ENCODE measurements at places on chromosomes 4 and X. TPM values are rescaled to one million over a fixed set of nuclear protein-coding genes. Genes with fewer than 3 reads are reported as not detected.

GAGE12F gene
- total RNA-seq = not detected

AR gene
- not detected for total RNA-seq

HERC3 gene
- total RNA-seq = 12.8 TPM

SERTM2 gene
- not detected for total RNA-seq

GRCh38 chr4:104571341-104571740 lies 76.6 kb upstream of the CXXC4 start:
- DNase-seq = no peak

GRCh38 chr4:173436149-173436579 lies 37.2 kb upstream of the SCRG1 start:
- no peak for DNase-seq

- DNase-seq = no peak
Measured at GRCh38 chr4:123043793-123044425, 121.5 kb upstream of the NUDT6 start.

DNA sequence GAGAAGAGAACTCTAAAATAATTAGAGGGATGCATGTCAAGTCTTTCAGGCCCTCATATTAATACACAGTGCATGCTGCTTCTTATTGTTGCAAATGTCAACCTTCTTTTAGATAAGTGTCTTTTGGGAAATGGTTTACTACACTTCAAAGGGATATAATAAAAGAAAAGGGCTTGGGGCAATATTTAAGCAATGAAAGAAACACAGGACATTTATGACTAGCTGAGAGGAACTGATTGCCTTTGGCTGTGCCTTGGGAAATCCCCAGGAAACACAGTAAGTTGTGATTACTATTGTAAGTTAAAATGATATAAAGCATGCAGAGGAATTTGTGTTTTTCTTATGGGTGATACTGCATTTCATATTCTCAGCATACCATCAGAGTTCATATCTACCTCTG lies 1036.2 kb upstream of the GRID2 start:
- no peak for DNase-seq

- DNase-seq = no peak
Measured at GRCh38 chrX:153669901-153670731, 3.5 kb downstream of the PNCK start.

- DNase-seq = no peak
Measured at GRCh38 chr4:137531986-137532868, at the start of gene PCDH18. Gene PCDH18, minus strand, starts transcription at chr4:137532494. Its CDS starts 406 bp downstream, at chr4:137532088.

DNA sequence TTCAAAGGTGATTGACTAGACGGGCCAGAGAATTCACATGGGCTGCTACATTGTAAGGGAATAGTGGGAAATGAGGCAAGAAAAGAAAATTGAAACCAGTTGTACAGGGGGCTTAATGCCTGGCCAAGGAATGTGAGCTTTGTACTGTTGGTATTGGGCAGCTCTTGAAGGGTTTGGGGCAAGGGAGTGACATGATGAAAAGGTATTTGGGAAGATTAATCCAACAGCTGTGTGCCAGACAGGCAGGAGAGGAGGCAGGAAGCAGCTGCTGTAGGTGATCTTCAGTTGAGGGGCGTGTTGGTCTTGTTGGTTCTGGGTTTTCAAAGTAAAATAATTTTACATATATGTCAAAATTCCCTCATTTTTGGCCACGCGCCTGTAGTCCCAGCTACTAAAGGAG lies 384.5 kb upstream of the TENM3 start:
- DNase-seq = no peak

DNA sequence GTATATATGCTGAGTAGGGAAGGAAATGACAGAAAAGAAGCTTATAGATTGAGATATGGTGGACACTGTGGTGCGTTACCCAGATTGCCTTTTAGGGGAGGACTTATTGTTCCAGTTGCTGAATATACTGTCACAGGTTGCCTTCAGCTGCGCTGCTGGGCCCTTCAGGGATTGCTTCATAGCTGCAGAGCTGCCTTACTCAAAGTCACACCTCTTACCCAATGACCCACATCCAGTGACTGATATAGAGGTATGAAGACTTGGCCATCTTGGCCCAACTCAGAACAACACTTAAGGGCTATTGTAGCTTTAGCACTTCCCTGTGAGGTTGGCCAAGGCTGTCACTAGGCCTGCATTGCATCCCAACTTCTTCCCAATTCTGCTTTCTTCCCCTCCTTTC lies 63.4 kb upstream of the TMEM164 start:
- DNase-seq = no peak

DNA sequence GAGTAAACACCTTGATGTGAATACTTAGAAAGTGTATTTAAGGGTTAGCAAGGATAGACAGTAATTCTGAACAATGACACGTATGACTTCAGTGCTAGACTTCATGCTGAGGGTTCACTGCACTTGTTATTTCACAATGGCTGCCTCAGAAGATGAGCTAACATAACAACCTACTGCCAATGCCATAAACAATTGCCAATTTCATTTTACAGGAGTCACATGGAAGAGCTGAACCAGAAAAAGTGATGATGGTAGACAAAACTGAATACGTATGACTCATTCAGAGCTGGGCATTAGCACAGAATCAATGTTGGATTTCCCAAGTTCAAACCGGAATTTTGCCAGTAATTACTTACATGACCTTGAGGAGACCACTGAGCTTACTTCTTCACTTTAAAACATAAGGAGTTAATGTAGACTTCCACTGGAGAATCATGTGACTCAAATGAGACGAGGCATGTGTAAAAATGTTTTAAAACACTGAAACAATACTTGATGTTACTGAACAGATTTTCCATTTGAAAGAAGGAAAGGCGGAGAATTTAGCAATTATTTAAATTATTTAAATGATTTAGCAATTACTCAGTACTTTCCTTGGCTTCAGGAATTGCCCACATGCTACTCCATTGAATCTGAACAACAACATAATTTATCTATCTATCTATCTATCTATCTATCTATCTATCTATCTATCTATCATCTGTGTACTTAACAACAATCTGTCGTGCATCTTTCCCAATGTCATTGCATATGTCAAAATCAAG lies 868.5 kb upstream of the SLIT2 start:
- DNase-seq = no peak
